ENCODE measurements at places on chromosomes 6 and 20.

GRCh38 chr6:42368181-42368580, 83.5 kb downstream of the TRERF1 start:
- DNase-seq = no peak

- DNase-seq = no peak
Measured at GRCh38 chr6:166512567-166512966, 73.9 kb downstream of the RAMACL start.

DNA sequence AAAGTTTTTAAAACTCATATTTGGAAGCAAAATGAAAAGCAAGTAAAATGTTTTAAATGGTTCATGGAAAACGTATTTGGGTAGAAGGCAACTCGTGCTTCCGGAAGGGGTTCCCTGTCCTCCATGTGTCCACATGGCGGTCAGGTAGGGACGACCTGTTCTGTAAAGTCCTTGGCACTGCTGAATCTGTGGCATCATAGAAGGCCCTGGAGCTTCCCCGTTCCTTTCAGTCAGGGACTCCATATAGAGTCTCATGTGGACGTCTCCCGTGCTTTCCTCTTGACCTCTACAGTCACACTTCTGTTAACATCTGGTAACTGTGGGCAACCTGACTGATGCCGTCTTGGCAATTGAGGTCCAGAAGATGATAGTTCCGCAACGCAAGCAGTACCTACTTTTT, 11.4 kb downstream of the DYNLT1 start:
- DNase-seq = no peak

GRCh38 chr6:137121401-137121997, 51.9 kb downstream of the IL22RA2 start:
- DNase-seq = no peak

DNA sequence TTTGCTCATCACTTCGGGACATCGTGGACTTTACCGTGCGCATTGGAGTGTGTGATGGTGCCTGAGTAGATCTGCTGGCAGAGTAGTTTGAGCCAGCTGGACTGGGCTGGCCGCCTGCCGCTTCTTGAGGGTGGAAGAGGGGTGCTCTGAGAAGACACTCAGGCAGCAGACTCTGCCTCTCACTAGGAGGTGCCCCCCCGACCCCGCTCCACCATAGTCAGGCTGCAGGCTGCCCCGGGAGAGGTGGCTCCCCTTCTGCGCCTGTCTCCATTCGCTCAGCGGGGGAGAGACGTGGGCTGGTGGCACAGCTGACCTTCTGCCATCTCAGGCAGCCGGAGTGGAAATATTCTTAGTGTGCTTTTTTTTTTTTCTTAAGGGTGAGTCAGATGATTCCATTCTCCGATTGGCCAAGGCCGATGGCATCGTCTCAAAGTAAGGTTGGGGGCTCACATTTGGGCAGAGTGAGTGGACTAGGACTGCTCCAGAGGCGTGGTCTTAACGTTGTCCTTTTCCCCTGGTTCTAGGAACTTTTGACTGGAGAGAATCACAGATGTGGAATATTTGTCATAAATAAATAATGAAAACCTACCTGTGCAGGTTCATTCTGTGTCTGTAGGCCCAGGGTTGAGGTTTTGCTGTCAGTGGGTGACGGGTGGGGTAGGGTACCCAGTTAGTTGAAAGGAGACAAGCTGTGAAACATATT, 1.2 kb downstream of the RPS21 start:
- DNase-seq = no peak

DNA sequence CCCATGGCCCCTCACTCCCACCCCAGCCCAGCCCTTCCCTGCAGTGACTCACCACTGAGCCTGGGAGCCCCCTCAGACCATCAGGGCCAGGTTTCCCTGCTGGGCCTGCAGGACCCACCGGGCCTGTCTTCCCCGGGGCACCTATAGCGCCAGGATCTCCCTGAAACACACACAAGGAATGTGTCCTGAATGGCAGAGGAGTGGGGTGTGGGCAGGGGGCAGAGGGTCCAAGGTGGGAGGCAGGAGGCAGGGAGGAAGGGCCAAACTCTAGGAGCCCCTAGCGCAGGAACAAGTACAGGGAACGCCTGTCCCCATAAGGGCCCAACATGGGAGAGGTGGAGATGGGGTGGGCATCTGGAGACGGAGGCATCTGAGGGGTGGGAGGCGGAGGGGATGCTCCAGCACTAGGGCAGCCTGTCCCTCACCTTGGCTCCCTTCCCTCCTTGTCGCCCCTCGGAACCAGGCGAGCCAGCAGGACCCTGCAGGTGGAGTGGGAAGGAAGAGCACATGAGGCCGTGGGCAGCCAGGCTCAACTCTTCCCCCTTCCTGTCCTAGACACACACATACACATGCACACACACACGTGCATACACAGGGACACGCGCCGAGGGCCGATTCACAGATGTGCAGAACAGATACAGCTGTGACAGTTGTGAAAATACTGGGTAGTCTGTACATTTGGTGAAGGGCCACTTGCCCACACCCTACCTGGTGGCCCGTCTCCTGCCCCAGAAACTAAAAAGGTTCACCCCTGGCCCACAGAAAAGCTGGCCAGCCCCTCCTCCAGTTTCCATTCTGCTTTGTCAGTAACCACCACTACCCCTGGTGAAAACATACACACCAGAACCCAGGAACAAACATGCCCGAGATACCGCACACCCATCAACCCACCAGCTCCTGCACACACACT, 24.6 kb downstream of the COL11A2 start:
- DNase-seq = no peak

DNA sequence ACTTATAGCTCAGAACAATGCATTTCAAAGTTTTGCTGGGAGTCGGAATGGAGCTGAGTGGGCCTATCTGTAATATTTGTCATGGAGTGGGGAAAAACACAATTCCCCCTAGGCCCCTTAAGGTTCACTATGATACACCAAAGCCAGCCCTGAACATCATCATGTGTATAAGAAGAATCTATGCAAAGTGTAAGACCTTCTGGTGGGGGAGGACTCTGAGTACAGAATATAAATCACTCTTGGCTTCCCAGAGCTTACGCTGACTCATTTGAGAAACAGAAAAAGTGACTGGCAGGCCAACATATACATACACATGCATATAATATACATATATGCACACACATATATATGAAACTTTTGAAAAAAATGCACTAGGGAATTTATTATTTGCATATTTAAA, 54.1 kb upstream of the UBR2 start:
- no peak for DNase-seq

DNA sequence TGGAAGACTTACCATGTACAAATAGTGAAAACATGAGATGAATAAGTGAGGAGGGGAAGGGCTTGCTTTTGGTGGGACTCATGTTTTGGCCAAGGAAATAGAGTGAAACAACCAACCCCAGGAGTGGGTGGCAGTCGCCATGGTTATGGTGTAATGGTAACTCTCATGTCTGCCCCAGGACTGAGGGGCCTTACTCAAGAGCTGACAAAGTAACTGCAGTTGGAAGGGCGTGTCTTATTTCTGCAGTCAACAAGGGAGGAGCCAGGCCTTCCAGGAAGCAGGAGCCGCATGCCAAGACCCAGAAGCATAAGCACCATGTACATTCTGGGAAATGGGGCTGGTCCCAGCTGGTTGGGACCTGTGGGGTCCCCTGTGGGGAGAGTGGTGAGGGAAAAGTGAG, 108.5 kb downstream of the UNC5CL start:
- DNase-seq = no peak

DNA sequence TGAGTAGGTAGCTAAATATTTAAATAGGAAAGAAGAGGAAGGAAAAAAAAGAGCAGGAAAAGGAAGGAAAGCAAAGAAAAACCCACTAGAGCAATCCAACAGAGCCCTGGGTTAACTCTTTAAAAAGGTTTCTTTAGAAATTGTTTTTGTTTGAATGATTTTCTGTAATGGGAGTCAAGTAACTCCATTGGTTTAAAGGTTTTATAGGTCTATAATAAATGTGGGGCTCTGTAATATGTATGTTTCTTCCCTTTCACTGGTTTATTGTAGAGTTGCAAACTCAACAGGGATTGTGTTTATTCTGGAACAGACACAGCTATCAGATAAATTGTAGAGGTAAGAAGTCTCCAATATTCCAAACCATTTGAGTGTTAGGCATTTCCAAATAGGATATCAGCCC, 10.9 kb downstream of the PLEKHG1 start:
- DNase-seq = no peak

DNA sequence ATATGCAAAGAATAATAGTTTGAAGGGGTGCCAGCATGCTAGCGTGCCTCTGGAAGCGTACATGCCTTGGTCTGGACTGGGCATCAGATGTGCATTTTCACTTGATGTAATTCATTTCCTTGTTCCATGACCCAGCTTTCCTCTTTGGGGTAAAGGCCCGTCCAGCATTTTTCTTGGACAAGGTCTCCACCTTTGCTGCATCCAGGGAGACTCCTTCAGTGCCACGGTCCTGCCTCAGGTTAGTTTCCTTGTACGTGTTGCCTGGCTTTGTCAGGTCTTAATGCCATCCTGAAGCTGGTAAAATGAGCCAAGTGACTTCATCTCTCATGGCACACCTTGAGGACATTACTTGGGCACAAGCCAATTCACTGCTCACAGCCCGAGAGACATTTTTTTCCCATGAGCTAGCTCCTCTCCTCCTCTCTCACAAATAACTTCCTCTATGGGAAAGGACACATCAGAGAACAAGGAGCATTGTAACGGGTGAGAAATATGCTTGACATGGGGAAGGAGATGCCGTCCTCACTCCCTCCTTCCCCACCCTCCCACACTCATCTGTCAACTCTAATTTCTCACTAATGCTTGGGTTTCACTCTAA, 23.9 kb downstream of the EDN1 start:
- DNase-seq = no peak

DNA sequence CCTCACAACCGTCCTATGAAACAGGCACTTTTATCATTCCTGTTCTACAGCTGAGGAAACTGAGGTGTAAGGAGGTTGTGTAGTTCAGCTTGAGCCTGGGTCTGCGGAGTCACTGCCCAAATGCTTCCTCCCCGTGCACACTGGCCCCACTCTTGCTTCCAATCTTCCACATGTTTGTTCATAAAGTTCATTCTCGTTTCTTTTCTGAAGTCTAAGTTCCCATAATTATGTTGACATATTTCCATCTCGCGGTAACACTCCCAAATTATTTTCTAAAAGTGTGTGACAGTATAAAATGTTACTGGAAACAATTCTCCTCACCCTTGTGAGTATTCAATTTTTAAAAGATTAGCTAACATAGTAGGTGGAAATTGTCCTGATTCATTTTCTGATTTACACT, 106.9 kb downstream of the SLC22A3 start:
- no peak for DNase-seq

- DNase-seq = no peak
Measured at GRCh38 chr6:27375613-27376079, 12.9 kb upstream of the ZNF391 start.

DNA sequence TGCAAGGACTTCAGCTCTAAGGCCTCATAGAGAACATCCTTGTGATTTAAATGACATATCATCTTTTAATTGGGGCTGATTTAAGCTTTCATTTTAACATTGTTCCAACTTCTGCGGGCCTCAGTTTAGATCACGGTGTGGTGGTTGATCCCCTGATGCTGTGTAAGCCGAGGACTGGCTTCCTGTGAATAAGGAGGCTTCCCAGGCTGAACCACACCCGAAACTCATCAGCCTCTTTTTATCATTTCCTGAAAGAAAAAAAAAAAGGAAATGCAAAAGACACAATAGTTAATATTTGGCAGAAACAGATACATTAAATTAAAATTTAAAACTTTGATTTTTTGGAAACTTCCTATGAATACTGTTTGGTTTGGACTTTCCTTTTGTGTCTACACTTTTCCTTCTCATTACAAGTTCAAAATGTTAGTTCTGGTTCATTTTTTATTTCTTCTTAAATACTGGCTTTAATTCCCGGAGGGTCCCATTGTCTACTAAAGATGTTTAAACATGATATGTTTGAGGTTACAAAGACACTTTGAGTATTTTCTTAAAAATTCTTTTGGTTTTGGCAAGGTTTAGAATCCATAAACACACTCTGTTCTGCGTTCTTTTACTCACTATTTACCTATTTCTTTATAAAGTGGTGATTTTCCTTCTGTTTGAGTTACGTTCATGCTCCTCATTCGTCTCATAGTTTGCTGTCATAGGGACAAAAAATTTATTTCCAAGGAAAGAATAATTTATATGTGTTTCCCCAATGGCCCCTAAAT, 230.0 kb upstream of the SULF2 start:
- peak; percentile 95 for DNase-seq

- DNase-seq = no peak
Measured at GRCh38 chr20:13041574-13042457, 33.0 kb downstream of the SPTLC3 start.

DNA sequence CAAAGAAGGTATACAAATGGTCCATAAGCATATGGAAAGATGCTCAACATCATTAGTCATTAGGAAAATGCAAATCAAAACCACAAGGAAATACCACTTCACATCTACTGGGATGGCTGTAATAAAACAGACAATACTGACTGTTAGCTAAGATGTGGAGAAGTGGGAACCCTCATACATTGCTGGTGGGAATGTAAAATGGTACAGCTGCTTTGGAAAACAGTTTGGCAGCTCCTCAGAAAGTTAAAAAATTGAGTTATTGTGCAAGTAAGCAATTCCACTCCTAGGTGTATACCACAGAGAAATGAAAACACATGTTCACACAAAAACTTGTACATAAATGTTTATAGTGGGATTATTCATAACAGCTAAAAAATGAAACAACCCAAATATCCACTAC, 173.0 kb upstream of the JAG1 start:
- peak; percentile 75 for DNase-seq

DNA sequence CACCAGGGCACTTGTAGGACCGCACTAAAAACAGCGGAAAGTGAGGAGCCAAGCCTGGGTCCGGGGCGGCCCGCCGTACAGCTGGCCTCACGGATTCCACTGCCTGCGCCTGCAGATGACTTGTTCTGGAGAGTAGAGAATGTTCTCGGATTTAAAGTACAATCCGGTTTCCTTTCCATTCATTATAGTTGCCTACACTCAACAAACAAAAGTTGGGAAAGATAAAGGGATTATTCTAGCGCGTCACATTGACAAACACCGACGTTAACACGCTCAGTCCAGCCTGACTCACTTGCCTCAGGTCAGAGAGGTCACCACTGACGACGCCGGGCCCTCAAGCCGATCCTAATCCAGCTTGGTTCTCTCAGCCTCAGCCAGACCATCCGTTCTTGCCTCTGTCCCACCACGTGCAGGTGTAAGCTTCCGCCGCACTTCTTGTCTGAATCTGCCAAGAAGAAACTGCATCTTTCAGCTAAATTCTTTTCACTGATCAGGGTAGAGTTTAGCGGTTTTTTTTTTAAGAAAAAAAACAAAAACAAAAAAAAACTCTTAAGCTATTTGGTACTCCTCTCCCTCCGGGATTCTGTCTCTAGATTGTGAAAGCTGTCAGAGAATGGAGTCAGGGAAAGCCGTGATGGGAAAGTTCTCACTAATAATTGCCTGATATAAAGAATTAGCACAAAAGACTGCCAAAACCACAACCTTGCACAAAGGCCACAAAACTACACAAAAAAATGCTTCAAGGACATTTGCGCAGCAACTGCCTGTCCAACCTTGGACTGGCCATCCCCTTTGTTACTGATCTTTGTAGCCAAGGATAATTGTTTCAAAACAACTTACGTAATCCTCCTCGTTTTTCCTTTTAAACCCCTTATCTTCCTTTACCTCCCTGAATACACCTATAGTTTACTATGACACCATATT, 1.1 kb upstream of the PHF10 start:
- no peak for DNase-seq

All from fibroblast of skin of left quadriceps (primary cell).